Kidney (tissue), 22 donors: ENCODE measurements at places on chromosomes 2 and 18.

GRCh38 chr2:163417596-163418337, 318.0 kb downstream of the FIGN start:
- H3K4me1 ChIP-seq, result no peaks in the 10 kb centered on the region
- H3K27ac ChIP-seq, result no peak overlapping the region
- no peaks in the 10 kb centered on the region for H3K36me3 ChIP-seq
- H3K27me3 ChIP-seq, result no peaks in the 10 kb centered on the region
- no peak for DNase-seq
- no peak overlapping the region for H3K4me3 ChIP-seq

GRCh38 chr18:24979235-24979634, 372.7 kb downstream of the ZNF521 start:
- no peaks in the 10 kb centered on the region for H3K27me3 ChIP-seq
- no peaks in the 10 kb centered on the region for H3K4me1 ChIP-seq
- no peak for DNase-seq
- no peak overlapping the region for H3K27ac ChIP-seq
- no peaks in the 10 kb centered on the region for H3K36me3 ChIP-seq

GRCh38 chr18:45274026-45274425, 341.2 kb upstream of the SLC14A2 start:
- no peak overlapping the region for H3K27ac ChIP-seq
- no peak for DNase-seq
- H3K4me3 ChIP-seq, result no peak overlapping the region
- H3K4me1 ChIP-seq, result no peaks in the 10 kb centered on the region
- H3K27me3 ChIP-seq, result no peaks in the 10 kb centered on the region
- no peaks in the 10 kb centered on the region for H3K36me3 ChIP-seq

- no peaks in the 10 kb centered on the region for H3K36me3 ChIP-seq
- H3K27me3 ChIP-seq, result no peaks in the 10 kb centered on the region
- no peak overlapping the region for H3K27ac ChIP-seq
- H3K4me3 ChIP-seq, result no peak overlapping the region
- peak; percentile 10 for DNase-seq
Observed at GRCh38 chr2:105487142-105488069, 88.6 kb upstream of the FHL2 start.

DNA sequence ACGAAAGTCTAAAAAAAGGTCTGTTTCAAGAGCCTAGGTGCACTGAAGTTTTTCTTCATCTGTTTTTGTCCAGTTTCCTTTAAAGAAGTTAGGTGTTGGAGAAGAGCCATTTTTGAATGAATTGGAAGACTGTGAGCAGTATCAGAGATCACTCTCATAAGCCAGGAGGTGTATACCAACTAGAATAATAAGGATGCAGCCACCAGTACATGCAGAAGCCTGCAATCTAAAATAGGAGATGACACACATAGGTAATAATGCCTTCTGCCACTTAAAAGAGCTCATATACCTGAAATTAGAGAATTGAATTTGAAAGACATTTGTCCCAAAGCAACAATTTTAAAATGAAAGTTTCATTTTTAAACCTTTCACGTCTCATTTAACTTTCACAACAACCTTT, 81.7 kb downstream of the RBMS1 start:
- H3K27ac ChIP-seq, result no peak overlapping the region
- no peaks in the 10 kb centered on the region for H3K27me3 ChIP-seq
- DNase-seq, result no peak
- no peaks in the 10 kb centered on the region for H3K4me1 ChIP-seq
- no peak overlapping the region for H3K4me3 ChIP-seq

GRCh38 chr2:119025762-119026351, 83.9 kb downstream of the MARCO start:
- no peaks in the 10 kb centered on the region for H3K36me3 ChIP-seq
- no peak for DNase-seq
- H3K27me3 ChIP-seq, result no peaks in the 10 kb centered on the region
- no peak overlapping the region for H3K4me3 ChIP-seq
- no peaks in the 10 kb centered on the region for H3K4me1 ChIP-seq

- H3K27ac ChIP-seq, result no peak overlapping the region
- no peaks in the 10 kb centered on the region for H3K36me3 ChIP-seq
- no peaks in the 10 kb centered on the region for H3K27me3 ChIP-seq
Observed at GRCh38 chr2:96808176-96808837, 7.8 kb upstream of the CNNM3 start.
